ENCODE measurements at places on chromosomes 5 and 9. TPM values are rescaled to one million over a fixed set of nuclear protein-coding genes. Genes with fewer than 3 reads are reported as not detected.

DNA sequence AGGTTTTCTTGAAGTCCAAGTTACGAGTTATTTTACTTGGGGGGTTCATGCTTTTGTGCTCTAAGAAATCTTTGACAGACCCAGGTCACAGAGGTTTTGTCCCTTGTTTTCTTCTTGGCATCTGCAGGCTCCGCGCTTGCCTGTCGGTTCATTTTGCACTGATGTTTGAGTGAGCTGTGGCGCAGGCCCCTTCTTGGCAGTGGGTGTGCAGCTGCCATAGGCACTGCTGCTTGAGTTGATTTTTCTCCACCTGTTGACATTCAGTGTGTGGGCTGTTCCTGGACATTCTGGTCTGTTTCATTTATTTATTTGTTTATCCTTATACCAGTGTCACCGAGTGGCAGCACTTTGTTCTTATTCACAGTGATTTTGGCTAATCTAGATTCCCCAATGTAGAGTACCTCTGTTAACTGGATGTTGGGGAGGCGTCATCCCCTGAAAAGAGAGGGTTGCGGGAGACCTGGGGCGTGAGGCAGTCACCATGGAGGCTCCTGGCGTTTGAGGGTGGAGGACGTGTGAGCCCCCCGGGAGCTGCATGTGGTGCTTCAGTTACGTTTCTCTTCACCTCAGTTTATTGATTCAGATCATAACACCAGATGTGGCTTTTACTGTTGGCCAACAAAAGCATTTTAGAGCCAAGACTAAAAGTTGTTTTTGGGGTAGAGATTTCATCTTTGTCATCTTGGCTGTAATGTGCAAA, 121.4 kb upstream of the CACNA1B start:
- no peak for DNase-seq

DNA sequence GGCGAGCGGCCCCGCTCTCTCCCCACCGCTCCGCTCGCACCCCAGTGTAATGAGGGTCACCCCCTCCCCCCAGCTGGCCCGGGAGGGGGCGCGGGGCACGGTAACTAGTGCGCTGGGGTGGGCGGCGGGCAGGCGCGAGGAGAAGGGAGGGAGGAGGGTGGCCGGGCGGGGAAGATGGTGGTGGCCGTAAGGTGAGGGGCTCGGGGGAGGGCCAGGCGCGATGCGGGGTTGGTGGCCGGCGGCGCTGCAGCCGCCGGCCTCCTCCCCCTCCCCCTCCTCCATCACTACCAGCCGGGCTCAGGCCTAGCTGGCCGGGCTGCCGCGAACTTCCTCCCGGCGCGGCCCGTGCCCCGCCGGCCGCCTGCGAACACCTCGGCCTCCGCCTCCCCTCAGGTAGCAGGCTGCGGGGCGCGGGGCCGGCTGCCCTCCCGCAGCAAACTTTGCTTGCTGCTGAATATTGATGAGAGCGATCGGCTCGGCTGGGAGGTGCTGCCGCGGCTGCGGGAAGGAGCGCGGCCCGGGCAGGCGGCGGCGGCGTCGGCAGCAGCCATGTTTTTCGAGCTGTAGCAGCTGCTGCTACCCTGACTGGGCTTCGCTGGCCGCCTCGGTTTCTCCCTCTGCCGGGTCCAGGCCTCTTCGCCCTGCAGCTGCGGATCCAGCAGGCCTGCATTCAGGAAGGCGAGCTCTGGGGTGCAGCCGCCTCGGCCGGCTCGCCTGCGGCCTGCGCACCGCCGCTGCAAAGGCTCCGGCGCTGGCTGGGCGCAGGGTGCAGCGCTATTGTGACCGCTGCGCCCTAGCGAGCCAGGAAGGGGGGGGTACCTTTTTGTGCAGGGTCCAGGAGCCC, 502 bp downstream of the NSD1 start:
- DNase-seq, result no peak

NFIB gene
- 2.4 TPM for total RNA-seq

DNA sequence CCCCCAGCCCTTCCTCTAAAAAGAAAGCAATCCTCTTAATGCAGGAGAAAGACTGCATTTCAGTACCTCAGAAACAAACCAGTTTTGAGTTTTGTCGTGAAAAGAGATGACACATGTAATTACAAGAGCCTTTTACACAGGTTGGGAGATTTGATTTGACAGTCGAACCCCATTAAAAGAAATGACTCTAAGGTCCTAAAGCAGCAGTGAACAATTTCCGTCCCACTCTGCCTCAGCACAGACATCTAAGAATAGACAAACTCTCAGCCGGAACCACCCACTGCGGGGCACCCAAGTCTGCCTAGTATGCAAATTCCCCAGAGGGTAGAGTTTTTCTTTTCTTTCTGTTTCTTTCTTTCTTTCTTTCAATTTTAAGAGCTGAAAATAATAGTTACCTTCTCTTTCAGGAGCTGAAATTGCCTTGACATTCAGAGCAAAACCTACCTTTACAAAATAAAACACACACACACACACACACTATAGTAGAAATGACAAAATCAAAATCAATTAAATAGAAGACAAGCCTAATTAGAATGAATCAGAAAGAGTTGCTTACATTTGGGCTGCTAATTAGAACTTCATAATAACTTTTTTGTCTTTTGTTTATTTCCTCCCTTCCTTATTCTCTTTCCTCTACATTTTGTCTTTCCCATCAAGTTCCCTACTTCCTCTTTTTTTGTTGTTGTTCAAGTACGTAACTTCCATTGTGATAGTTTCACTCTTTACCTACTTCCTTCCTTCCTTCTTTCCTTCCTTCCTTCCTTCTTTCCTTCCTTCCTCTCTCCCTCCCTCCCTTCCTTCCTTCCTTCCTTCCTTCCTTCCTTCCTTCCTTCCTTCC, 65.1 kb downstream of the BASP1 start:
- no peak for DNase-seq

- no peak for DNase-seq
These were observed 2.2 kb upstream of the S1PR3 start for GRCh38 chr9:88988796-88989641.

PARP8 gene
- 0.29 TPM for total RNA-seq

GRCh38 chr9:113245894-113246293, 24.6 kb downstream of the SLC31A1 start:
- no peak for DNase-seq

GRCh38 chr5:1836176-1836890, 35.1 kb downstream of the NDUFS6 start:
- no peak for DNase-seq

DNA sequence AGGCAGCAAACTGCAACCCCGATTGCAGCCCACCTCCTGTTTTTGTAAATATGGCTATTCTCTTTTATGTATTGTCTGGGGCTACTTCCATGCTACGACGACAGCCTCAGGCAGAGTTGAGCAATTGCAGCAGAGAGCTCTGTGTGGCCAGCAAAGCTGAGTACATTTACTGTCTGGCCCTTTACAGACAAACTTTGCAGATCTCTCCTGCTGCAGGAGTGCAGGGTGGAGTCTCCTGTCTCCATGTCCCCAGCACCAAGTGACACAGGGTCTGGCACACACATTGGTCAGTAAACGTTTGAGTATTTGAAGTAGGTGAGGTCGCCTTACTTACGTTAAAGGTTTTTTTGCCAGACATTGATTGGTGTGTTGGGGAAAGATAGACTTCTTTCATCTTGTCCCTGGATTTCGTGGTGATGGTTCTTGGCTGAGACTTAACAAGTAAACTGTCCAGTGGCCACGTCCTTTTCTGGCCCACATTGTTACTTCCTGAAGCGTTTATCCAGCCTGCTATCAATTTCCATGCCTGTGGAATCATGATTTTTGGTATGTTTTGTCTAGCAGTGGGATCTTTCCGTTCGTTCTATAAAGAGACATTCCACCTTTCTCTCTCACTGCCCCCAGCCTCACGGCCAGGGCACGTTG, 27.2 kb downstream of the PRRC2B start:
- peak; percentile 58 for DNase-seq

GRCh38 chr5:20370061-20370460, 382.1 kb upstream of the CDH18 start:
- no peak for DNase-seq

- DNase-seq, result peak; percentile 15
These were observed 136.0 kb downstream of the SCAMP1 start for GRCh38 chr5:78496373-78496772.

Measured in HepG2 (cell line).